ENCODE measurements at places on chromosomes 2 and 18.
A peak's percentile ranks its signal among the peaks of the same experiment; 100 is the strongest.

- DNase-seq = no peak
Observed at GRCh38 chr2:8646731-8647461, 35.0 kb upstream of the ID2 start.

GRCh38 chr2:150041722-150042425 is 445.6 kb downstream of the RND3 start:
- DNase-seq = no peak

GRCh38 chr2:107001964-107002696 is 116.2 kb upstream of the ST6GAL2 start:
- no peak for DNase-seq

DNA sequence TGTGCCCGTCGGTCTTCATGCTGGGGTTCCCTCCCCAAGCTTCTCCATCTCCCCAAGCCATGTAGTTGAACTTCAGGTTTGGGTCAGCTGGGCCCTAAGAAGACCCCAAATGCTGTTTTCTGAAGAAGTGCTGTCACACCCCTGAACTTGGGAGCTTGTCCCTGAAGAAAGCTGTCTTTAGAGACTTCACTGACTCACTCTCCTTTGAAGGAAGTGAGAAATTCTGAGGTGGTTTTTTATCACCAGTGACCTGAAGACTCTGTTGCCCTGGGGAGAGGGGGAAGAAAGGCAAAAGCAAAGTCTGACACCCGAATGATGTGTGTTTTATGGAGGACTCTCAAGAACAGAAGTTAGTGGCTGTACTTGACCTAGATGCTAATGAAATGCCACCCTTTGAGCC is 83.6 kb upstream of the BCL2L11 start:
- no peak for DNase-seq

GRCh38 chr2:160934263-160934662 is 226.0 kb upstream of the TANK start:
- no peak for DNase-seq

DNA sequence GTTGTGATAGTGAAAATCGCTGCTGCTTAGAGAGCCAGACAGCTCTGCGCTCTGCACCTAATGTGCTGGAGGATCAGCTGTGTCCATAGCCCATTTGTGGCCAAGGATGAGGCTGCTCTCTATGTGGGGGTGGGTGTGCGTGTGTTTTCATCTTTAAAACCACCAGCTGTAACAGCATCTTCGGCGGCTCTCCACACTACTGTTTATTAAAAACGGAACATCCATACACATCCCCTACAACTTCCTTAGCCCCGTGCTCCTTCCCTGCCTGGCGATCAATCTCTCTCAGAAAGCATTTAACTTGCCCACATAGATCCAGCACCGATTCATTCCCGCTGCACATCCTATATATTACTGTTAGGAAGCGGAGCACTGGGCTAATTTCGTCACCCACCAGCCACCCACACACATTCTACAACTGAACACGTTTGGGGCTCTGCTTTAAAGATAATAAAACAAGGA is 1.6 kb downstream of the CELF4 start:
- DNase-seq = no peak

GRCh38 chr2:172086241-172087206 is 1.2 kb downstream of the DLX1 start:
- peak; percentile 94 for DNase-seq

DNA sequence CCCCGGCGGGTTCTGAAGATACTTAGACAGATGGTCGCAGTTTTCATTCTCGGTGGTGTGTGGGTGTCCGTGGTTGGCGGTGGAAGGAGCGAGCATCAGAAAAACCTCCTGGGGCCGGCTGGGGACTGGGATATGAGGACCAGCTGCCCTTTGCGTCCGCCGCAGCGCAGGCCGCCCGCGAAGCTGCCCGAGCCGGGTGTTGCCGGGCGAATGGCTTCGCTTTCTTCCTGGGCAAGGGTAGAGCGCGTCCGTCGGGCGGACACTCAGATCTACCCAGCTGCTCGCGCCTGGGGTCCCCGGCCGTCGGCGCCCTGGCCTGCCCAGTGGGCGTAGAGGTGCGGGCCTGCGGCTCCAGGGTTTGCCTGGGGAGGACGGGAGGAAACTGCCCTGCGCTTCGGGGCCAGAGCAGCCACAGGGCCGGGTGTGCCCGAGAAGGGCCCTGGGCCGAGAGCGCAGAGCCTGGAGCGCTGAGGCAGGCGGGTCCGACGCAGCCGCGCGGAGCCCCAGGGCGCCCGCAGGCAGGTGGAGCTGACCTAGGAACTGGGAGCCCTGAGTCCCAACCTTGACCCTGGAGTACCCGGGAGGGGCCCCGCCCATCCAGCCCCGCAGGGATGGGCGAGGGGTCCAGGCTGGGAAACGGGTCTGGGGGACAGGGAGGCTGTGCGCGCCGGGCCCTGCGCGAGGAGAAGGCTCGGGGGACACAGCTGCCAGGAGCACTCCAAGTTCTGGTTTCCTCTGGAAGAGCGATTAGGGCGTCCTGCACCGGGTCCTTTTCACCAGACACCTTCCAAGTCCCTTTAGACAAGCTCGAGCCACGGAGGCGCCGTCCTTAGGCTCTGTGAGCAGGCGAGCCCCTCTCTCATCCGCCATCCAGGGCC is 1.3 kb downstream of the TWIST2 start:
- peak; percentile 55 for DNase-seq

GRCh38 chr2:122707224-122707824 is 951.9 kb downstream of the TSN start:
- no peak for DNase-seq

- no peak for DNase-seq
Observed at GRCh38 chr18:76410660-76411417, 84.2 kb downstream of the ZNF516 start.

GRCh38 chr2:6937157-6937556 is 19.9 kb downstream of the RNF144A start:
- DNase-seq = no peak

DNA sequence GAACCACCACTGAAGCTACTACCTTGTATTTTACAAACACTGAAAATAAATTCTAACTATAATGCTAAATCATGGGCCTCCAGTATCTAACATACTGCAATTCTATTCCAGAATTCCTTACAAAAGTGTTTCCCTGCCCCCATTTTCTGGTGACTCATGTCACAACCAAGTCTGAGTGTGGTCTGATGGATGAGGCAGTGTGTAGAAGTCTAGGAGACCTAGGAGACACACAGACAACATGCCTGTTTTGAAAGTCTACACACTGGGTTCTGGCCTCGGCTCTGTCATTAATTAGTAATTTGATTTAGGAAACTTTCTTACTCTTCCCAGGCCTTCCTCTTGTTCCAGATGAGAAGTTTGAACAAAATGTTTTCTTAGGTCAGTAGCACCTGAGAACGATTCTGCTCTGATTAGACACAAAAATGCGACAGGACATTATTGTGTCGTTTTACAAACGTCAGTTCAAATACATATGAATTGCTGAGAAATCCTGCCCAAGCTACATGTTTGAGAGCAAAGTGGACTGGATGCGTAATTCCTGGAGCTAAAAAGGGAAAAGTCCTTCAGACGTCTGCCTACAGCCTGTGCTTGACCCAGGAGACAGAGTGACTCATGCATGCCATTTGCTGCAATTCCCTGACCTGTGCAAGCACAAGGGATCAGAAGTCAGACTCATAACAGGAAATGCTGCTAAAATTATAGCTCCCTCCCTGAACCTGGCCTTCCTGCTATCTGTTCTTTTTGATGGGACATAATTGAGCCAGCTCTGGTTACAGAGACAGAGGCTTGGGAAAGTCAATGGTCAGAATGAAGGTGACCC is 494.4 kb downstream of the SOX11 start:
- DNase-seq = no peak

- no peak for DNase-seq
Observed at GRCh38 chr18:42614619-42615293, 500.7 kb downstream of the RIT2 start.

- DNase-seq = no peak
Observed at GRCh38 chr2:81276595-81276994, 972.0 kb upstream of the LRRTM1 start.

GRCh38 chr2:73117441-73117840 is 4.7 kb upstream of the RAB11FIP5 start:
- DNase-seq = no peak

DNA sequence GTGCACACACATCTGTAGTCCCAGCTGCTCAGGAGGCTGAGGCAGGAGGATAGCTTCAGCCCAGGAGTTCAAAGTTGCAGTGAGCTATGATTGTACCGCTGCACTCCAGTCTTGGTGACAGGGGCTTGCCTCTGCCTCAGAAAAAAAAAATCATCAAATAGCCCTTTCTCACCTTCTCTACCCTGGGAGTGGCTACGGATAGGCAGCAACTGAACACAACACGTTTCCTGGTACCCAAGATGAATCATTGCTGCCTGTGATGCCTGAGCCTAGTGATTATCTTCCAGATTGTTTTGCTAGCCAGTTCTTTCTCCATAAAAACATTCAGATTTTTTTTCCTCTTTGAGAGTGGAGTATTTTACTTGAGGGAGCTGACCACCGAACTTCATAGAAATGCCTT is 13.5 kb downstream of the INPP4A start:
- no peak for DNase-seq

DNA sequence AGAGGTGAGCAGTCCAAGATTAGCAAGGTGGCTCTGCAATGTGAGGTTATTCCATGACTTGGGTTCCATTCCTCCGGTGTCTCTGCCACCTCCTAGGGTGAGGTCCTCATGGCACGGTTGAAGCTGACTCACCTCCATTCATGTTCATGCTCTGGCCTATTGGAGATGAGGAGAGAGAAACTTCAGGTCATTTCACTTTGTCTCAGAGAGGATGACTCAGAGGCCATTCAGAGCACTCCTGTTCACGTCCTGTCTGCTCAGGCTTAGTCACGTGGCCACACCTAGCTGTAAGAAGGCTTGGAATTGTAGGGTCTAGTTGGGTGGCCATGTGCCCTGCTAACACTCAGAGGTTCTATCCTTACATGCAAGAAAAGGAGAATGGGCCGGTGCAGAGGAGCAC is 67.5 kb upstream of the MBOAT2 start:
- no peak for DNase-seq

- DNase-seq = no peak
Observed at GRCh38 chr2:105609746-105610402, 134.8 kb upstream of the NCK2 start.

DNA sequence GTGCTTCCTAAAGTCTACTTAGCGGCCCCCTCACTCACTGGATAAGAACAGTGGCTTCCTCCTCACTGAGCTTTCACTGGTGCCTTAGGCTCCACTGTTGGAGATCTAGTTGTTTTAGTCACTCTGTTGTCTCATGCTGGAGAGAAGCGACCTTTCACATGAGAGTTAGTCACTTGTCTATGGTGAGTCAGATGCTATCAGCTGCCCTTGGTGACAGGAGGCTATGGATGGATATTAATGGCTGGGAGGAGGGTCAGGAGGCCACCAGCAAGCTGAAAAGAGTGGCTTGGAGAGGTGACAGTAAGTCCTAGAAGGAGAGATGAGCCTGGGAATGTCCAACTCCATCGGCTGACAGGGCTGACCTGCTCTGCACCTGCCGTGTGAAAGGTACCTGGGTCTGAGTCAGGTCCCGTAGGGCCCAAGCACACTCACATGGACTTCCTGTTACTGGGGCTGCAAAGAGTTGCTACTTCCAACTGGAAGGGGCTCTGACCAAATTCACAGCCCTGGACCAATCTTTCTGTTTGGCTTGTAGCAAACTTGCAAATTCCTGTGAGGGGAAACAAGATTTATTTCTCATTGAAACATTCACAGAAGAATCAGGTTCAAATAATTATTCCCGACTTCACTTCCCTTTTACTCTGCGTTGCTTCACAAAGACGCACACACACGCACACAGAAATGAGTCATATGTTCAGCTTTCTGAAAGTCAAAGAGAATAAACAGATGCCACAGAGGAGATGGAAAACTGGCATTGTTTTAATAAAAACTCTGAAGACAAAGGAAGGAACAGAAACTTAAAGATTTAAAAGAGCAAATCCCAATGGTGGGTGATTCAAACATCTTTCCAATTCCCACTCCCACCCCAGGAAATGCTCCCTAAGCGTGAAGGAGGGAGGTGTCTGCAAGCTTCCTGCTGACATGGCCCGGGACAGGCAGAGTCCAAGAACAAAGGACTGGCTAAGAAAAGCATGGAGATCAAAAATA is 203.5 kb upstream of the TWIST2 start:
- DNase-seq = no peak

DNA sequence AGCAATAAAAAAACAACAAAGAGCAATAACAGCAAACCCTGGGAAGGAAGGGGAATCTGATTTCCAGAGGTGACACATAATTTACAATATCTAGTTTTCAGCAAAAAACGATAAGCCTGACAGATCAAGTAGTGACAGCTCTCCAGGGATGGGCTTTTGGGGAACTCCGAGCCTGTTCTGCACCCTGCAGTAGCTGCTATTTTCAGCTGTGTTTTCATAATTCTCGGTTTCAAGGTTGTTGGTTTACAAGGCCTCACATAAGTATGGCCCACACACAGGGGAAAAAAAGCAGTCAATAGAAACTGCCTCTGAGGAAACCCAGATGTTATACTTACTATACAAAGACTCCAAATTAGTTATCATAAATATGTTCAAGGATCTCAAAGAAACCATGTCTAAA is 67.7 kb upstream of the CTLA4 start:
- no peak for DNase-seq

DNA sequence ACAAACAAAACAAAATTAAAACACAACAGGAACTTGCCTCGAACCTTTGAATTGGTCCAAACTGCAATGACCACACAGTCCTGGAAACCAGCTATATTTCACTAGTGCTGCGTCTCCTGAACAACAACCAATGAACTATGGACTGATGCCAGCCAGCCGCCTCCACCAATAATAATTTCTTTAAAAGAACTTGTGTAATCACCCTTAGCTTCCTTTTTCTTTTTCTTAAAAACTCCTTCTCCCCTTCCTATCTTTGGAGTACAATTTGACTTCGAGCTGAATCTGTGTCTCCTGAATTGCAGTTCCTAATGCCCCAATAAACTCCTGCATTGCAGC is 1.6 kb upstream of the CXXC1 start:
- no peak for DNase-seq

- no peak for DNase-seq
Observed at GRCh38 chr2:69166812-69167468, 154.0 kb downstream of the ANTXR1 start.

DNA sequence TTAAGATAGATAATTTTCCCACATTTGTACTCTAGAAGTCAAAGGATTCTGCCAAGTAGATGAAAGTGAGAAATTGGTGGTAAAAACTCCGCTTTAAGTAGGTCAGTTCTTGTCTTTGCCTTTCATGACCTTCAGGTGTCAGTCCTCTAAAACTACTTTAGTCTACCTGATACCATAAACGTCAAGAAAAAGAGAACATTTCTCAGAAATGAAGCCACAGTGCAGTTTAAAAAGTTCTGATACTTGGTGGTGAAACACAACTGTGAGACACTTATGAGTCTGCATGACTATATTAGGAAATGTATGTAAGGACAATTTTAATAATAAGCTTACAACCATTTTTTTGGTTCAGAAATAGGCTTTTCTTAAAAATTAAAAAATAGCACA is 583.3 kb downstream of the SATB2 start:
- no peak for DNase-seq

DNA sequence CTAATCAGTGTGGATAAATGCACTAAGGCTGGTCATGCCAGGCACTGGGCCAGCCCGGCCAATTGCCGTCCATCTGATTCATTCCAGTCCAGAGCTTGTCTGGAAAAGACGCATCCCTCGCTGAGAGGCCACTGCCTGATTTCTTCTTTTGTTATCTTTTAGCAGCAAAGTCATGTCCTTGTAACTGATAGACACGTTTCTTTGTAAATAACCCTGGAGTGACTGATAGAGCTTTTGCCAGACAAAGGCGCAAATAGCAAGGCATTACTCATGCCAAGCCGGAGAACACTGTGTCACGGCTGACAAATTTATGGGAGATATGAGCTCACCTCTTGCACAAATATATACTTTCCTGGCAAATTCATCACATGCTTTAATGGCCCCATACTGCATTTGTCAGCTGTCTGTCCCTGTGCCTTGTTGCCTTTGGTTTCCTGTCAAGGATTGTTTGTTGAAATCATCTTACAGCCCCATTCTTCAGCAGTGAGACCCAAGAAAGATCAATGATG is 164.4 kb downstream of the ETAA1 start:
- DNase-seq = no peak
